ENCODE measurements at places on chromosomes 5 and 9.

DNA sequence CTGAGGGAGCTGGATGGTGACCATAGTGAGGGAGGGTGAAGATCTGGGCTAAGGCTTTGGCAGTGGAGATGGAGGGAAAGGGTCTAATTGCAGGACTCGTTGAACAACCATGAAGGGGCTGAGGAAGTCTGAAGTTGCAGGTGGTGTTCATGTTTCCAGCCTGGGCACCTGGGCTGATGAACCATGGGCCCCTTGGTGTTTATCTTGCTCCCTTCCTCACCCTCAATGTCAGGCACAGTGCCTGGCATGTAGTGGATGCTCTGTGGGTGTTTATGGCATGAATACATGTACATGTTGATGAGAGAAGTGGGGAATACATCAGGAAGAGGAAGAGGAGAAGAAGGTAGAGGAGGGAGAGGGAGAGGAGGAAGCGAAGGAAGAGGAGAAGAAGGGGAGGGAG lies 31.3 kb upstream of the COL15A1 start:
- no peak overlapping the region for H3K4me3 ChIP-seq
- no peaks in the 10 kb centered on the region for H3K36me3 ChIP-seq
- H3K4me1 ChIP-seq: peaks cover 13% of the 10 kb centered on the region
- H3K27ac ChIP-seq: no peak overlapping the region
- DNase-seq: no peak
- H3K27me3 ChIP-seq: no peaks in the 10 kb centered on the region

DNA sequence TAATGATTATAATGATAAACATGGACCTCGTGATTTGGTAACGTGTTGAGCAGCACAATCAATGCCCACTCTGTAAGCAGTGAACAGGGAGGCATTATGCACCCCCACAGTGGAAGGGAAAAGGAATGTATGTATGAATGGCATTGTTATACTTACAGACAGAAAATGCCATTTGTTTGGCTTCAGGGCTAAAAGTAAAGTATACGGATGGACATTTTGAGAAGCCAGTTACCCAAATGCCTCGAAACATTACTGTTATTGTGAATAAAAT lies 260.2 kb upstream of the PPP1R2B start:
- DNase-seq: no peak
- H3K4me3 ChIP-seq: no peak overlapping the region
- H3K4me1 ChIP-seq: peaks cover 5% of the 10 kb centered on the region
- no peaks in the 10 kb centered on the region for H3K36me3 ChIP-seq

DNA sequence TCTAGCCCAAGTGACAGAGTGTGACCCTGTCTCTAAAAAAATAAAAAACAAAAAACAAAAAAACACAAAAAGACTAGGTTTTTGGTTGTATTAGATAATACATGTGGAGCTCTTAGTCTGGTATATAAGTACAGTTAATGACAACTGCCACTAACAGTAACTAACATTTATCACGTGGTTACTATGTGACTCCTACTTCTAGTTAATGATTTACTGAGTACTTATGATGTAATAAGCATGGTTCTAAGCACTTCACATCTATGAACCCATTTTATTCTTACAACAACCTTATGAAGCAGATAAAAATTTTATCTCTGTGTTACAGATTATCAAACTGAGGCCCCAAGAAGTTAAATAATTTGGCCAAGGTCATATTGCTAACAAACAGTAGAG lies 6.1 kb upstream of the TMEFF1 start:
- no peak overlapping the region for H3K4me3 ChIP-seq
- no peak overlapping the region for H3K27ac ChIP-seq
- H3K4me1 ChIP-seq: no peaks in the 10 kb centered on the region

- H3K4me1 ChIP-seq: no peaks in the 10 kb centered on the region
- peaks cover 9% of the 10 kb centered on the region for H3K27me3 ChIP-seq
- H3K27ac ChIP-seq: no peak overlapping the region
- no peaks in the 10 kb centered on the region for H3K36me3 ChIP-seq
- no peak overlapping the region for H3K4me3 ChIP-seq
These were observed 170.2 kb upstream of the POU5F2 start for GRCh38 chr5:93911609-93912008.

- H3K27me3 ChIP-seq: no peaks in the 10 kb centered on the region
- H3K4me1 ChIP-seq: no peaks in the 10 kb centered on the region
- peak; percentile 99 for DNase-seq
- no peaks in the 10 kb centered on the region for H3K36me3 ChIP-seq
- peak overlapping the region; percentile 67 for H3K4me3 ChIP-seq
- peak overlapping the region; percentile 84 for H3K27ac ChIP-seq
These were observed 588.5 kb downstream of the MTRR start for GRCh38 chr5:8457187-8458037.

DNA sequence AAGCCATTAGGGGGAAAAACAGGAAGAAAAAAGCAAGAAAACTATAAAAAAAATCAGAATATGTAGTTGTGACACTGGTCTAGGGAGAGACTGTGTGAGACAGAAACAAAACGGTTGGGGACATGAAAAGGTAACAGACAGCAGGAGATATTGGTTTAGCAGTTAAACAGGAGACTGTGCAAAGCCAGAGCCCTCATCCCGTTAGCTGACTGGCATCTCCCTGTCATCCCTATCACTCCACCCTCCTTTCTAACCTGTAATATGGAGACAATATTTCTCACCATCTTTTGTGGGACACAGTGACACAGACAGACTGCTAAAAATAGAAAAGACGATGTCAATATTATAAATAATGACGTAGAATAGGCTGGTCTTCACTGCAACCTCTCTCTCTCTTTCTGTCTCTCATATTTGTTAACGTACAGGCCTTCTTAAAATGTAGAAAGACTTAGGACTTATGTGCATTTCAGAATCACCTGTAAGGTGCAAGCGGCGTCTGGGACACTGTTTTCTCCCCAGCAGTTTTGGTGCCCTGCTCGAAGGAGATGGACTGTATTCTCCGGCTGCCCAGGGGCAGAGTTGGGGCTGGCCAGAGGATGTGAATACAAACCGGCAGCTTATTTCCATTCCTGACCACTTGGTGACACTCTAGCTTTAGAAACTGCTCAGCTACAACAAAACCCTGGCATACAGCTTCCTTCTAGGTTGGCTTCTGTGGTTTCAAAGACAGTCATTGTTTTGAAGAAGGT lies 190.6 kb downstream of the MAT2B start:
- H3K27ac ChIP-seq: no peak overlapping the region
- H3K4me1 ChIP-seq: peaks cover 9% of the 10 kb centered on the region
- H3K27me3 ChIP-seq: no peaks in the 10 kb centered on the region
- no peak overlapping the region for H3K4me3 ChIP-seq
- DNase-seq: peak; percentile 87
- H3K36me3 ChIP-seq: no peaks in the 10 kb centered on the region

GRCh38 chr5:14508046-14508445 lies 73.5 kb upstream of the OTULINL start:
- H3K27me3 ChIP-seq: no peaks in the 10 kb centered on the region
- no peaks in the 10 kb centered on the region for H3K4me1 ChIP-seq
- no peak overlapping the region for H3K27ac ChIP-seq
- DNase-seq: no peak
- H3K4me3 ChIP-seq: no peak overlapping the region

GRCh38 chr5:171484460-171484899 lies 65.0 kb downstream of the FGF18 start:
- peak; percentile 42 for DNase-seq
- H3K4me3 ChIP-seq: no peak overlapping the region
- H3K27ac ChIP-seq: no peak overlapping the region
- no peaks in the 10 kb centered on the region for H3K4me1 ChIP-seq
- no peaks in the 10 kb centered on the region for H3K36me3 ChIP-seq
- no peaks in the 10 kb centered on the region for H3K27me3 ChIP-seq

- no peak for DNase-seq
- H3K27me3 ChIP-seq: no peaks in the 10 kb centered on the region
- no peaks in the 10 kb centered on the region for H3K36me3 ChIP-seq
- no peak overlapping the region for H3K27ac ChIP-seq
These were observed 5.5 kb downstream of the FANCC start for GRCh38 chr9:95311961-95312360.

DNA sequence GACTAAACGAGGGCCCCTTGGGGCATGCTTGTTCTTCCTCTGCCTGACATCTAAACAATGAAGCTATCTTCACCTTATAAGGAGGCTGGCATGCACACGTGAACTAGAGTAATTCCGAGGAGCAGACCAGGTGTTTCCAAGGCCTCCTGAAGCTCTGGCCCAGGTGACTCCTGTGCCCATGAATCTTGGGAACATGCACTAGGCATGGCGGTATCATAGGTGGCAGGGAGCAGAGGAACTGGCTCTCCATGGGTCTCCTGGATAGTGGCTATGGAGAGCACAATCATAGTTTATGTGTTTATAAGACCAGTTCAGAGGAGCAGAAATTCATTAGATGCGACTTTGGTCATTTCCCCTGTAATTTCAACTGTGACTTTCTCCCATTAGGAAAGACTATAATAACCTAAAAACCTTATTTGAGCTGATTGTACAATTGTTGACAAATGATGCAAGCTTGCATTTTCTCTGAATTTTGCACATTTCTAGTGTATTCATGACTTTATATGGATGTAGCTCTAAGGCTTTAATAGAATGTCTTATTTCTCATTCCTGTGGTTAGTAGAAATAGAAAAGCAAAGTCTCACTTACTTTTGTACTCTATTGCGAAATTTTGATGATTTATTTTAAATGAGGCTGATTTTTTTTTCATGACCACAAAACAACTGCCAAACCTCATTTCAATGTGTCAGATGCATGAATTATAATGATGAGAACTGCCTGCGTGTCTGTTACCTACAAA lies 135.3 kb upstream of the RPS23 start:
- no peak for DNase-seq
- no peak overlapping the region for H3K27ac ChIP-seq
- peaks cover 8% of the 10 kb centered on the region for H3K4me1 ChIP-seq
- H3K36me3 ChIP-seq: no peaks in the 10 kb centered on the region
- no peaks in the 10 kb centered on the region for H3K27me3 ChIP-seq
- H3K4me3 ChIP-seq: no peak overlapping the region

- no peak overlapping the region for H3K27ac ChIP-seq
- DNase-seq: no peak
- H3K4me3 ChIP-seq: no peak overlapping the region
These were observed 28.9 kb downstream of the CDH9 start for GRCh38 chr5:27009540-27009915.

GRCh38 chr5:10726179-10726912 lies 34.7 kb downstream of the DAP start:
- no peaks in the 10 kb centered on the region for H3K36me3 ChIP-seq
- H3K4me1 ChIP-seq: peaks cover 15% of the 10 kb centered on the region
- H3K27ac ChIP-seq: peak overlapping the region; percentile 81
- H3K27me3 ChIP-seq: no peaks in the 10 kb centered on the region
- peak; percentile 24 for DNase-seq

GRCh38 chr5:141518618-141519015 lies 29.7 kb downstream of the PCDHGC5 start:
- DNase-seq: no peak
- H3K36me3 ChIP-seq: no peaks in the 10 kb centered on the region
- no peak overlapping the region for H3K4me3 ChIP-seq
- peaks cover 3% of the 10 kb centered on the region for H3K4me1 ChIP-seq
- H3K27ac ChIP-seq: no peak overlapping the region
- no peaks in the 10 kb centered on the region for H3K27me3 ChIP-seq

GRCh38 chr9:137453643-137454081 lies 5.5 kb downstream of the NSMF start:
- H3K4me3 ChIP-seq: no peak overlapping the region
- peaks cover 12% of the 10 kb centered on the region for H3K4me1 ChIP-seq
- DNase-seq: peak; percentile 82

DNA sequence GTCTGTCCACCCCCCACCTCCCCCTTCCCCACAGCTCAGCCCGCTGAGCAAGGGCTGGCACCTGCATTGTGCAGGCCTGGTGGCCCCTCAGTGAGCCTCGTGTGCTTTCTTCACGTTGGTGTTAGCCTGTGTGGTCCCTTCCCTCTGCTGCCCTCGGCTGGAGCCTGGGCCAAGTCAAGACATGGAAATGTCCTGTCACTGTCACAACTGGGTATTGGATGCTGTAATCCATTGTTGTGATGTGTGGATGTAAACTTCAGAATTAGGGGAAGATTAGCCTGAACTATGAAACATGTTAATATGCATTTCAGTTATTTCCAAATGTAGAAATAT lies 103.9 kb downstream of the TRIO start:
- H3K36me3 ChIP-seq: no peaks in the 10 kb centered on the region
- peaks cover 32% of the 10 kb centered on the region for H3K4me1 ChIP-seq
- no peak overlapping the region for H3K27ac ChIP-seq
- H3K27me3 ChIP-seq: no peaks in the 10 kb centered on the region

- H3K4me1 ChIP-seq: peaks cover 5% of the 10 kb centered on the region
- peak; percentile 89 for DNase-seq
- peak within 1 kb of the TSS; percentile 16 for H3K4me3 ChIP-seq
- no peaks in the 10 kb centered on the region for H3K36me3 ChIP-seq
- peaks cover 12% of the 10 kb centered on the region for H3K27me3 ChIP-seq
These were observed at the start of gene ARSI for GRCh38 chr5:150302301-150303069. Gene ARSI (minus strand): TSS chr5:150302905. CDS start chr5:150302373, 532 bp downstream.

DNA sequence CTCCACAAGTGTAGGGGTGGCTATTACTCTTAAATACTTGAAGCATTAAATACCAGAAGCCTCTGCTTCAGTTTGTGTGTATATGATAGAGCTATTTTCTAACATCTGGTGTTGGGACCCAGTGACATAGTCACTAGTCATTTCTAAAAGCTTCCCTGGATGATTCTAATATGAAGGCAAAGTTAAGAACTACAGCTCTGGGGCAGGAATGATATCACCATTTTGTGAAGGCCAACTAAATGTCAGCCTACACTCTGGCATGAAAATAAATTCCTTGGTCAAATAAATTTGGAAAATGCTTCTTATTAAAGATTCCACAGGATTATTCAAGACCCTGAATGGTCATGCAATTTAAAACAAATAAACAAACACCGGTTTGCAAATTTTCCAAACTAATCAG lies 197.7 kb downstream of the PLK2 start:
- no peaks in the 10 kb centered on the region for H3K4me1 ChIP-seq
- H3K36me3 ChIP-seq: no peaks in the 10 kb centered on the region
- no peak overlapping the region for H3K4me3 ChIP-seq
- DNase-seq: no peak
- H3K27ac ChIP-seq: no peak overlapping the region

GRCh38 chr9:137126786-137127185 lies 12.2 kb upstream of the GRIN1 start:
- no peaks in the 10 kb centered on the region for H3K36me3 ChIP-seq
- H3K4me3 ChIP-seq: no peak overlapping the region
- H3K4me1 ChIP-seq: no peaks in the 10 kb centered on the region
- H3K27me3 ChIP-seq: peaks cover 1% of the 10 kb centered on the region
- DNase-seq: no peak

GRCh38 chr5:118236108-118236849 lies 752.1 kb downstream of the DTWD2 start:
- H3K4me1 ChIP-seq: no peaks in the 10 kb centered on the region
- H3K4me3 ChIP-seq: no peak overlapping the region
- DNase-seq: no peak
- no peaks in the 10 kb centered on the region for H3K27me3 ChIP-seq
- no peak overlapping the region for H3K27ac ChIP-seq

DNA sequence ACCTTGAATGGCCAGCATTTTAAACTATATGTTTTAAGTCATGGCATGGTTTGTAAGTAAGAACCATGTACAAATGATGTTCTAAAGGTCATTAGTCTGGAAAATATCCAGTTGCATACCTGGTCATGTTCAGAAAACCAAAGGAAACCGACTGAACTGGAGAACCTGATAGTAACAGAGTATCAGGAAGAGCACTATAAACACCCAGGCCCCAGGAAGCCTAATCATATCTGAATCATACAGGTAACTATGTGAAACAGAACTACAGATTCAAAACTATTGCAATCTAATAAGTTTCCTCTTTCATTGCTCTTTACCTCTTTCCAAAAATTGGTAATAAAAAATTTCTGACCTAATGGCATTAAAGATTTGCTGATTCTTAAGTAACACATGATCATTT lies 500.3 kb downstream of the ARHGEF28 start:
- no peak overlapping the region for H3K4me3 ChIP-seq
- H3K36me3 ChIP-seq: no peaks in the 10 kb centered on the region
- DNase-seq: no peak
- no peaks in the 10 kb centered on the region for H3K4me1 ChIP-seq

- H3K4me3 ChIP-seq: no peak overlapping the region
- H3K27ac ChIP-seq: no peak overlapping the region
- H3K36me3 ChIP-seq: no peaks in the 10 kb centered on the region
These were observed 57.5 kb downstream of the VAV2 start for GRCh38 chr9:133934482-133935232.

Measured in cardiac muscle cell (in vitro differentiated cells and primary cell).